ENCODE measurements at places on chromosomes 1 and 21.

DNA sequence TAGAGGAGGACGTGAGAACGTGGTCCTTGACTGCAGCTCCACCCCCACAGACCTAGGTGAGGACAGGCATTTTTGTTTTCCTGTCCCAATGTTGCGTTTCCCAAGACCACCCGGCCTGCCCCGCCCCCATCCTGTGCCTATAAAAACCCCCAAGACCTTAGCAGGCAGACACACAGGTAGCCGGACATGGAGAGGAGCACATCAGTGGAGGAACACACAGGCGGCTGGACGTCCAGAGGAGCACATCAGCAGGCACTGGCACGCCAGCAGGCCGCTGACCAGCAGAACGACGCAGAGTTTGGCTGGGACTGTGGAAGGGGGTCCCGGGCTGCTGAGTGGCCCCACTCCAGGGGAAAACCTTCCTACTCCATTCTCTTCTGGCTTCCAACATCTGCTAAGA, 12.7 kb upstream of the HMGCL start:
- DNase-seq, result no peak

DNA sequence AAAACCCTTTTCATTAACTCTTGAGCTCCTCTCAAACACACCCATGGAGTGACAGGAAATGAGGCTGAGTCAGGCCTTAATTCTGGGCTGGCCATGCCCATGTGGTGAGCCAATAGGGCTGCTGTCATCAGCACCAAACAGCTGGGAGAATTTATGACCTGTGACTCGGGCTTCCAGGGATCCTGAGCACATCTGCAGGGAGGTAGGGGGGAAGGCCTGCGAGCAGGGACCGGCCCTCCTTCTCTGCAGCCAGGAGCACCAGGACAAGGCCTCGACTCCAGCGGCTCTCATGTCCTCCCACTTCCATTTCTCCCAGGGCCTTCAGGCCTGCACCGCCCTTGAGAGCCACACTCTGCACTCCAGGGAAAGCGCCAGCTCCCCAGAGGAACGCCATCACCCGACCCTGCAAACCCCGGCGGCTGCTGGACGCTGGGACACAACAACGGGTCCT, 14.6 kb downstream of the RIPK4 start:
- no peak for DNase-seq

GRCh38 chr1:205450448-205450847, 5.4 kb downstream of the BLACAT1 start:
- DNase-seq, result no peak

DNA sequence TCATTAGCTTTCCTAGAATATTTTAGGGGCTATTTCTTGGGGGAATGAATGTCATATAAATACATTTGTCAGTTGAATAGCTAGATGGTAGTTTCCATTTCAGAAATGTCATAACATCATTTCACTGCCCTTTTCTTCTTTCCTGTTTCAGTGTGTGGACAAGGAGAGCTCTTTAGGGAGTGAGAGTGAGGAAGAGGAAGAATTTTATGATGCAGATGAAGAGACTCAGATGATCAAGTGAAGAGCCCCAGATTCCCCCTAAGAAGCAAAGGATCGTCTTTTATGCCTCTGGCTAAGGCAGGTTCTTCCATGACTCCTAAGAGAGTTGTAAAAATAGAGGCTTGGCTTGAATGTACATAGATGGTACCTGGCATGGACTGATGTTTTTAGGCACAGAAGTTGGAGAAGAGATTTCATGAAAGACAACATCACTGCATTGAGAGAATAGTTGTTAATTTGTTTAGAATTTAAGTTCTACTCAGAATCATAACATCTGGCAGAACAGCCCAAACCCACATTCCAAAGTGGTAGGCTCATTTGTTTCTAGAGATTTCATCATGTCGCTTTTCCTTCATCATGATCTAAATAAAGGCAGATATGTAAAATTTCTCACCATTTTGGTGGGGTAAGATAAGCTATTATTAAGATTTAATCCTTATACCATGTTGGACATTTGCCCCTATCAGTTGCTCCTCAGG, 44.2 kb upstream of the MAB21L3 start:
- DNase-seq, result no peak

GRCh38 chr1:55362558-55362957, 147.4 kb upstream of the USP24 start:
- DNase-seq, result no peak

- DNase-seq, result no peak
These were observed 127.5 kb downstream of the RHOU start for GRCh38 chr1:228862542-228863505.

GRCh38 chr1:227884370-227885134, 63.2 kb downstream of the WNT9A start:
- DNase-seq, result no peak

- DNase-seq, result no peak
These were observed 113.8 kb downstream of the SYF2 start for GRCh38 chr1:25118546-25118945.

Measured in CD4-positive, alpha-beta T cell treated with Interleukin-6 for 4 hours (primary cell).